Mesendoderm (in vitro differentiated cells): ENCODE measurements at places on chromosomes 12 and 14.

GRCh38 chr12:71562676-71563595 is 100.7 kb downstream of the ZFC3H1 start:
- DNase-seq, result no peak

- no peak for DNase-seq
Observed at GRCh38 chr12:11762723-11763326, 113.4 kb downstream of the ETV6 start.

DNA sequence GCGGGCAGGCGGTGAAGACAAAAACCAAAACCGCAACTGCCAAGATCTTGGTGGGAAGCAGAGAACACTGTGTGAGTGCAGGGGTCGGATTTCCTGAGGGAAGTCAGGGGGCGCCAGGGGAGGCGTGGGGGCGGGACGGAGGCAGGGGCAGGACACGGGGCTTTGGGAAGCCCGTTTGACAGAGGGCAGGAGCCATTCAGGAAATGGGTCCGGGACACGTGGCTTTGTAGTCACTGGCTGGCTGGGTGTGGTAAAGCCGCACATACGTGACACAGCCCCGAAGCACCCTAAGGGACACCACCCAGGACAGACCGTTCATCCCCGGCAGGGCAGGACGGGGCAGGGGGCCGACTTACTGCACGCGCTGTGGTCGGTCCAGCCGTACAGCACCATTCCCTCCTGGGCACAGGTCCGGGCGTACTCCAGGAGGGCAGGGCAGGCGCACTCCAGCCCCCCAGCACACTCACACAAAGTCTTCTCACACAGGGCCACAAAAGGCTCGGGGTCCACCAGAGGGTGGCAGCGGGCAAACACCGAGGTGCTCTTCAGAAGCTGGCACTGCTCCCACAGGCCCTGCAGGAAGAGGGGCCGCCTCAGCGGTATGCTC is 49.4 kb downstream of the VWF start:
- DNase-seq, result no peak

DNA sequence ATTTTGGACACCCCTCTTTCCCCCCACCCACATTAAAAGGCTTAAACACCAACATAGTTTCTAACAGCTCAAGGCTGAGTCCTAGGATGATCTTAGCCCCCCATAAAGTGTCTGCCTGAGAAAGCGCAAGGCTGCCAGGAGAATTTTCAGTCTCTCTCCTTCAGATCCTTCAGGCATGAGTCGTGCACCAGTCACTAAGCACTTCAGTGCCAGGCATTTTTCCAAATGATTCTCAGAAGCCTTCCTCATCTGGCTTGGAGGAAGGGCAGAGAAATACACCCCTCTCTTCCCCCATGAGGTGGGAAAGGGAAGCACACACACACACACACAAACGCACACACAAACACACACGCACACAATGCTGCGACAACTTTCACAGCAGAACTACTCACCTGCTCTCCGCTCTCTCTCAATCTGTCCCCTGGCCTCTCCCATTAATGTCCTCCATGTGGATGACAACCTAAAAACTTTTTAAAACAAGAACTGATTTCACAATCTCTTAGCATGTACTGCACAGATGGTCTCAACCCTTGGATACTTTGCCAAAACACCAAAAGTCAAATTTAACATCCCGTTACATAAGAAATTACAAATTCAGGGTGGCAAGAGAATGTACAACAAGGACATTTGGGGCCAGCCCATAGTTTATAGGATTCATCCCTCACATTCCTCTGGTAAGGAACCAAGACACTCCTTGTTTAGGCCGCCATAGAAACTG is 49.8 kb downstream of the CKAP4 start:
- no peak for DNase-seq

DNA sequence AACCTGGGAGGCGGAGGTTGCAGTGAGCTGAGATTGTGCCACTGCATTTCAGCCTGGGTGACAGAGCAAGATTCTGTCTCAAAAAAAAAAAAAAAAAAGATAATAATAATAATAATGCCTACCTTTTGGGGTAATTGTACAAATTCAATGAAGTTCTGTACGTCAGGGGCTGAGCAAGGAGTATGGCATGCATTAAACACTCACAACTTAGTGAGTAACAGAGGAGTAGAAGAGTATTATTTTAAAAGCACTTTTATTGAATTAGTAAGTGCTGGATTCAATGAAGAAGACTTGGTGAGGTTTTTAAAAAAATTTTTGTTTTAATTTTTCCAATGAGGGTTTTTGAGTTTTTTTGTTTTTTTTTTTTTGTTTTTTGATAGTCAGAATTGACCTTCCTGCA is 783.6 kb upstream of the TBX3 start:
- DNase-seq, result no peak

- no peak for DNase-seq
Observed at GRCh38 chr14:32594766-32595165, 265.7 kb downstream of the AKAP6 start.

- DNase-seq, result no peak
Observed at GRCh38 chr14:21575661-21576060, 4.2 kb downstream of the OR10G3 start.

DNA sequence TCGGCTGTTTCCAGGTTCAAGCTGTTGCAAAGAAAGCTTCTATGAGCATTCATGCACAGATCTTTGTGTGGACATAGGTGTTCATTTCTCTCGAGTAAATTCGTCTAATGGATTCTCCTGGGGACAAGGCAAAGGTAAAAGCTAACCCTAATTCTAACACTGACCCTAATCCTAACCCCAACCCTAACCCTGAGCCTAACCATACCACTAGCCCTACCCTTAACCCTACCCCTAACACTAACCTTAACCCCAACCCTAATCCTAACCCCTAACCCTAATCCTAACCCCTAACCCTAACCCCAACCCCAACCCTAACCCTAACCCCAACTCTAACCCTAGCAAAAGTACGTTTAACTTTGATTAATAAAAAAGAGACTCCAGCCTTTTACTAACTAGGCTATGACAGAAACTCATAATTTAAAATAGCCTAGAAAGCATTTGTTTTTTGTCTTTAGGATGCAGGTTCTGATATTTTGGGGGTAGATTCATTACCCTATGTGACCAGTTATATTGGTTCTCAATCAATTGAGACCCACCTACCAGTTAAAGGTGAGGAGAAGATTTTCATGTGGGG is 27.6 kb upstream of the RFLNA start:
- no peak for DNase-seq

GRCh38 chr12:93514853-93515252 is 47.5 kb downstream of the MRPL42 start:
- no peak for DNase-seq

- peak; percentile 9 for DNase-seq
Observed at GRCh38 chr12:28622406-28622805, 432.1 kb downstream of the CCDC91 start.

- no peak for DNase-seq
Observed at GRCh38 chr12:131894981-131895639, 688 bp downstream of the ULK1 start.
